ENCODE measurements at places on chromosomes 6 and 20. TPM values are rescaled to one million over a fixed set of nuclear protein-coding genes. Genes with fewer than 3 reads are reported as not detected.

GRCh38 chr6:94588301-94588700, 989.0 kb upstream of the MANEA start:
- DNase-seq, result no peak
- no peak overlapping the region for H3K4me3 ChIP-seq
- H3K27ac ChIP-seq, result no peak overlapping the region
- no peaks in the 10 kb centered on the region for H3K4me1 ChIP-seq

DNA sequence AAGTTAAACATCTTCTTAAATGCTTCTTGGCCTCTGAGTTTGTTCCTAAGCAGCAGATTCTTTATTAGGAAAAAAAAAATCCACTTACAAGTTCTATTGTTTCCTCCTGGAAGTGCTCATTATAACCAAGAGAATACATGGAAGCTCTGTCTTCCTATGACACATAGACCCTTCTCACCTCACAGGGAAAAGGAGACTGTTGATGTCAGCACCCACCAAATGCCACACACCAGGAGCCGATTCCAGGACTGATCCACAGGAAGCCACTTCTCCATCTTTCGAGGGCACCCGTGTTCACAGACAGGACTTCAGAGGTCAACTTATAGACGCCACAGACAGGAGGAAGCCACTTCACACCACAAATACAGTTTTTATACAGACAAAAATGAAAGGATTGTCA, 13.4 kb upstream of the BNIP5 start:
- no peak overlapping the region for H3K27ac ChIP-seq
- H3K27me3 ChIP-seq, result no peaks in the 10 kb centered on the region
- H3K4me3 ChIP-seq, result no peak overlapping the region
- no peaks in the 10 kb centered on the region for H3K36me3 ChIP-seq

- no peak overlapping the region for H3K27ac ChIP-seq
- H3K27me3 ChIP-seq, result no peaks in the 10 kb centered on the region
- DNase-seq, result no peak
- H3K4me1 ChIP-seq, result peaks cover 17% of the 10 kb centered on the region
- H3K36me3 ChIP-seq, result no peaks in the 10 kb centered on the region
- no peak overlapping the region for H3K4me3 ChIP-seq
Observed at GRCh38 chr6:11814106-11814505, 35.5 kb upstream of the ADTRP start.

DNA sequence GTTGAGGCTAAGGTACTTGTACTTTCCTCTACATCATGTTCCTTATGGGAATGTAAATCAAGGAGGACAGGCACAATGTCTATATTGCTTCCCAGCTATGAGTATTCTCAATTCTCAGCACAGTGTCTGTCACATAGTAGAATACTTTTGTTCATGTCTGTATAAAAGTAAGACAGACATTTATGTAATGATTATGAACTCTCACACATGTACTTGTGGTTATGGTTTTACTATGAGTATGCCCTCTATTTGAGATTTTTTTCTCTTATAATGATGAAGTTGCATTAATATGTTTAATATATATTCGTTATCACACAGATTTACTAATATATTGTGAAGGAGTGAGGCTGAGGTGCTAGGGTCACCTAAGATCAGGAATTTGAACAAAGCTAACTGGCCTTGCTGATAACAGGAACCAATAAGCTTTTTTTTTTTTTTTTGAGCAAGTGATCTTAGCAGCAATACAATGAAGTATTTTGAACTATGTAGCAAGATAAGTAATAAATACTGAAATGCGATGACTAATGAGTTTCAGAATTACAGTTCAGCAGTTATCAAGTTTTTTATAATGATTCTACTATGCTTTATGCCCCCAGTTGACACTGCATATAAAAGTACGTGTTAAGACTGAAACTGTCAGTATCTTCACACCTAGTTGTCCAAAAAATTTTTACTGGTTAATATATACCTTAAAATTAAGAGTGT, 623.1 kb downstream of the HTR1B start:
- H3K27ac ChIP-seq, result no peak overlapping the region
- no peaks in the 10 kb centered on the region for H3K27me3 ChIP-seq
- no peak for DNase-seq
- no peaks in the 10 kb centered on the region for H3K4me1 ChIP-seq
- H3K36me3 ChIP-seq, result no peaks in the 10 kb centered on the region

DNA sequence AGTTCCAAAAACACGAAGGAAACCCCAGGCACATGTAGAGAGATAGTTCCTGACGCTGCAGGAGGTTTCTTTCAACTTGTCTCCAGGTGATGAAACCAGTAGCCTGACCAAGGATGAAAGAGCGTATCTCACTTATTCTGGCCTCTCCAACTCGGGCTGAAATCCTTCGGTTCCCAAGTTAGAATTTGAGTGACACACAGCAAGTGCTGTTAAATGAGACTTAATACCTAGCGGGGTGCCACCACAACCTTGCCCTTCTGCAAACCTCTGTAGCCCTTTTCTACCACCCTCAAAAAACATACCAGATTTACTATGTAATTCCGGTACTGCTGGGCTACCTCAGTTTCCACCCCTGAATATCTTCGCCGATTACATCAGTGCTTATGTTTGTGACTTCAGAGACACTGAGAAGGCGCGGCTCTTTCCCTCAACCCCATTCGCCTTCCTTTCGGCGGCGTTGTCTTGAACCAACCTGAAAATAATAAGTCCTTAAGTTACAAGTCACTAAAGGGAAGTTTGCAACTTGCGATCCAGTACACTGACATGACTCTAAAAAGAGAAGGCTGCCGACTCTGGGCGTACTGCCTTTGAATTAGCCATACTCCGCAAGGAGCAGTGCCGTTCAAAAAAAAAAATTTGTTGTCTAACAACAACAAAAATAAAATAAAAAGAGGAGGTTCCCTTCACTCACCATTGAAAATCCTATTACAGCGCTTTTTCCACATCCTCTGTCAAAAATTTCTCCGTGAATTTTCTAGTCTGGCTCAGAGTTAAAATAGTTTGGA, 194.9 kb upstream of the ZNF184 start:
- peak; percentile 38 for DNase-seq
- peak overlapping the region; percentile 6 for H3K27ac ChIP-seq
- peak overlapping the region; percentile 76 for H3K4me3 ChIP-seq
- H3K4me1 ChIP-seq, result peaks cover 15% of the 10 kb centered on the region
- H3K36me3 ChIP-seq, result peaks cover 17% of the 10 kb centered on the region
- H3K27me3 ChIP-seq, result no peaks in the 10 kb centered on the region

DNA sequence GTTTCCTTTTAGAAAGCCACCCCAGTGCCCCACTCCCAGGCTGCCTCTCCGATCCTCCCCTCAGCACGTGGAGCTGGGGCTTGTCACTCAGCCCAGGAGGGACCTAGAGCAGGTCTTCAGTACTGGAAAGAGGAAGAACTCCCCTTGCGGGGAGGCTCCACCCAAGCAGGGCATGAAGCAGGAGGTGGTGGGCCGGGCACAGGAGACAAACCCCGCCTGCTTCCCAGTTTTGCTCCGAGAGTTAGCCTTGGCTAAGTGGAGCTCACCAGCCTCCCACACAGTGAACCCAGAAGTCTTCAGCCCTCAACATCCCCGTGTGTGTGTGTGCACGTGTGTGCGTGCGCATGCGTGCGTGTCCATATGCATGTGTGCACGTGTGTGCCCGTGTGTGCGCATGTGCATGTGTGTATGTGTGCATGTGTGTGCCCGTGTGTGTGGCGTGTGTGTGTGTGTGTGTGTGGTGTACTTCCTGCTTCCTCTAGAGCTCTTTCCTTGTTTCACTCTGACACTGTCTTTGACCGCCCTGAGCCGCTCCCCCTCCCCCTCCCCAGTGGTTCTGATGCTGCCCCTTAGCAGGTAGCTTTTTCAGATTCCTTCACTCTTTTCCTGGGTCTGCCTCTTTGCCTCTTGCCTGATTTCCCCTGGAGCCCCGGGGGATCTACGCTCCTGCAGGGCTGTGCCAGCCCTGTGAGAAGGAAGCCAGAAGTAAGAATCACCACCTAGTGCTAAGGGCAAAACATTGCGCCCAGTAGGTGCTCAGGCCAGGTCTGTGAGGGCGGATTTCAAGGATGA, 239.8 kb downstream of the CDC5L start:
- H3K4me1 ChIP-seq, result no peaks in the 10 kb centered on the region
- no peak for DNase-seq
- no peak overlapping the region for H3K27ac ChIP-seq
- H3K4me3 ChIP-seq, result no peak overlapping the region

Gene RWDD1
- 41.6 TPM for total RNA-seq

Gene BPIFB1
- total RNA-seq, result not detected

Gene NRSN2
- 8.4 TPM for total RNA-seq

Gene BPIFA1
- total RNA-seq, result not detected
